D721Med (cell line): ENCODE measurements at places on chromosomes 12 and 14.
A peak's percentile ranks its signal among the peaks of the same experiment; 100 is the strongest.

- no peak for DNase-seq
These were observed 103.0 kb upstream of the NTF3 start for GRCh38 chr12:5328669-5329517.

DNA sequence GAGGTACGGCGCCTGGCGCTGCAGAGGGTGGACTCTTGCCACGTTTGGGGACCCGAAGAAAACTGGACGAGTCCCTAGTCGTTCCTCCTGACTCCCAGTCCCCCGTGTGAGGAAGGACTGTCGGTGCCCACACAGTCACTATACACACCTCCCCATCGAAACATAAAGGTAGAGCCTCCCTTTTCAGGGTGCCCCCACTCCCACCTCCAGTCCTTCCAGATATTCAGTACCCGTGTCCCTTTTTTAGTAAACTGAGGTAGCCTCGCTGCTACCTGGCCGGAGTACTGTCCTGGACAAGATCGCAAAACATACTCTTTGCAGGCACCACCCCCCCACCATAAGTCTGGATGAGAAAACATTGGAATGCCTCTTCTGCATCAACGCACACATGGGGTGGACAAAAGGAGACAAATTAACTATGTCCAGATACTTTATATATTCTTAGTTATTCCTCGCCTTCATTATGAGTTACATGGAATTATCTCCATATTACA is 610 bp upstream of the KMT2D start:
- no peak for DNase-seq

DNA sequence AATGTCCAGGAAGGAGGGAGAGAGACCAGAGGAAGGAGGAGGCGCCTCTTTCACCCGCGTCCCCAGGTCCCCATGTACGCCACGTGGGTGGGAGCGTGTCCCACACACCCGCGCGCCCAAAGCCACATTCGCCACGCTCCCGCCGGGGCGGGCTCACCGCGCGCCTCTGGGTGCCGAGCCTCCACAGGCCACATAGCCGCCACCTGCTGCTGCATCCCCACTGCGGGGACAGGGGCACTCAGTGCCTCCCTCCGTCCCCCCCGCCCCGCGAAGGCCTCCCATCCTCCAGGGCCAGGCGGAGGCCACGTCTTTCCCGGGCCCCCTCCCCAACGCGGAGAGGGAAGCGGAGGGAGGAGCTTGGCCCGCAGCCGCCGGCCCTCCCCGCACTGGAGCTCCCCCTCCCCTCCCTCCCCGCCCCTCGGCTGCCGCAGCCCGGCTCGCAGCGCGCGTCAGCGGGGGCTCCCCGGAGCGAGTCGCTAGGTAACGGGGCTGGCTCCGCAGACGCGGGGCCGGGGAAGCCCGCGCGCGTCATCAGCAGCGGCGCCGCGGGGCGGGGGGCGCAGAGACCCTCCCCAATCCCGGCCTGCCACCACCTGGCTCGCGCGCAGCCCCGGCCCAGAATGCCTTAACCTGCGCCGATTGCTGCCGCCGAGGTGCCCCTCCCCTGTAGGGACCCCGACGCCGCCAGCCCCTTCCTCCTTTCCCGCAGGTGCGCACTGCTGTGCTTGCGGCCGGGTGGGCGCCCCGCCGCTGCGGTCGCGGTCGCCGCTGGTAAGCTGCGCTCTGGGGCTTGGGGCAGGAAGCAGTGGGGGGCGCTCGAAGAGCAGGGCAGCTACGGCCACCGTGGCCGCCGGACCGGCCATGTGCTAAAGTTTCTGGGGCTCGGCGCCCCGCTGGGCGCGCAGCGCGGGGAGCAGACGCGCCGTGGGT is 536 bp upstream of the TUNAR start:
- peak; percentile 48 for DNase-seq

DNA sequence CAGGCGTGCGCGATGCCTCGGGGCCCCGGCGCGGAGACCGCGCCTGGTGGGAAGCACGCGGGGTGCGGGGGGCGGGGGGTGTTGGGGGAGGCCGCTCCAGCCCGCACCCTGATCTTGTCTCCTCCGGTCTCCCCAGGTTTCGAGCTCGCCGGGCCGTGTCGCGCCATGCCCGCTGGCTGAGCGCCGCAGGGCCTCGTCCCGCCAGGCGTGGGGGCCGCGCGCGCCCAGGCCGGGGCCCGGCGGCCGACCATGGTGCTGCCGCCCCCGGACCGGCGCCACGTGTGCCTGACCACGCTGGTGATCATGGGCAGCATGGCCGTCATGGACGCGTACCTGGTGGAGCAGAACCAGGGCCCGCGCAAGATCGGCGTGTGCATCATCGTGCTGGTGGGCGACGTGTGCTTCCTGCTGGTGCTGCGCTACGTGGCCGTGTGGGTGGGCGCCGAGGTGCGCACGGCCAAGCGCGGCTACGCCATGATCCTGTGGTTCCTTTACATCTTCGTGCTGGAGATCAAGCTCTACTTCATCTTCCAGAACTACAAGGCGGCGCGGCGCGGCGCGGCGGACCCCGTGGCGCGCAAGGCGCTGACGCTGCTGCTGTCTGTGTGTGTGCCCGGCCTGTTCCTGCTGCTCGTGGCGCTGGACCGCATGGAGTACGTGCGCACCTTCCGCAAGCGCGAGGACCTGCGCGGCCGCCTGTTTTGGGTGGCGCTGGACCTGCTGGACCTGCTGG is 2.4 kb downstream of the TMEM121 start:
- no peak for DNase-seq

GRCh38 chr12:67434671-67435370 is 165.7 kb downstream of the CAND1 start:
- no peak for DNase-seq

GRCh38 chr14:104087981-104088850 is 2.7 kb downstream of the ASPG start:
- no peak for DNase-seq

GRCh38 chr12:26627335-26627734 is 205.7 kb downstream of the ITPR2 start:
- no peak for DNase-seq

GRCh38 chr14:77026166-77026929 is 2.2 kb downstream of the IRF2BPL start:
- DNase-seq, result no peak

- no peak for DNase-seq
These were observed 43.3 kb upstream of the NT5DC3 start for GRCh38 chr12:103884316-103884715.

DNA sequence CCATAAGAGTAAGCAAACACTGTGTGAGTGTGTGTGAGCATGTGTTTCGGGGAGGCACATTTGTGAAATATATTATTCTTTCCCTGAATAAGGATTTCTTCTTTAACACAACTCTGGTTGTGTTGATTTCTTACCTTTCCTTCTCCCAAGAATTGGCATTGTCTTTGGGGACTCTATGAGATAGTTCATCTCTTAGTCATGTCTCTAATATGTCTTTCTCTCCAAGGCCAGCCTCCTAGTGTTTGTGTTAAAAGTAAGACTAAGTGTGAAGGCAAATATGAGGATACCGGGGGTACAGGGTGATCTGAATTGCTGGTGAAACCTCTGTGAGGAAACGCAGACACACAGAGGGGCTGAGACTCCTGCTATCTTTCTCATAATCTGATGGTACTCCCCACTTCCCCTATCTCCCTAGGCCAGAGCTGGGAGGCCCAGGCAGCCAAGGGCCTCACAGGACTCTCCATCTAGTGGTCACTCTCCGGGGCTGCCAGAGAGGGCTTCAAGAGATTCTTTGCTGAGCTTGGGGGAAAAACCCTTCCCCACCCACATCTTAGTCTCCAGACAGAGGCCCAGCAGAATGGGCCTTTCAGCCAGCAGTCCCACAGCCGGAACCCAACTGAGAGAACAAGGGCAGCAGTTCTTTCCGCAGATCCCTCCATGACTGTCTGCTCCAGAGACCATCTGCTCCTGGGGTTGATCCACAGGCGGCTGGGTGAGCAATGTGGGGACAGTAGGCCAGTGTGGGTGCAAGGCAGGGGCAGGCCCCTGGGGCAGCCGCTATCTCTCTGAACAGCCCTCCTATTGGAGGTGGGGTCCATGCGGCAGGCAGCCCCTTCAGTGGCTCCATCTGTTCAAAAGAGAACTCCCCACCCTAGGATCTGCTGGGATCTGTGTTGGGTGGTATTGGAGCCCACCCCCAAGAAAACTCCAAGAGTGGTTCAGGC is 5.8 kb upstream of the HOXC12 start:
- no peak for DNase-seq

- no peak for DNase-seq
These were observed 396.9 kb upstream of the TMTC1 start for GRCh38 chr12:30180602-30181001.

GRCh38 chr14:66649498-66649897 is 141.6 kb downstream of the GPHN start:
- DNase-seq, result no peak

DNA sequence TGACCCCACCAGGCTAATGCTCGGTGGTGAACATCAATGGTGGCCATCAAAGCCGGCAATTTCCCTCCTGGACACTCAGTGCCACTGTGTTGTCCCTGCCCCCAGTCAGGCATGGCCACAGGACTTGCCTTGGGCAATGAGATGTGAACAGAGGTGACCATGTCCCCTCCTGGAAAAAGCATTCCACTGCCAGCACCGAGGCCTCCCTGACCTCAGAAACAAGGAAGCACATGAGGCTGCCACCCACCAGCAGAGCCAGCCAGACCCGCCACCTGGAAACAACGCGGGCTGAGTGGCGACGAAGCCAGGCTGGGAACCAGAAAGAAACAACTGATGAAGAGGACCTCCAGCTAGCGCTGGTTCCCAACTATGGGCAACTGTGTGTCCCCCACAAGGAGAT is 31.8 kb downstream of the ITPK1 start:
- no peak for DNase-seq

- no peak for DNase-seq
These were observed 8.2 kb upstream of the CCDC85C start for GRCh38 chr14:99612071-99612737.

GRCh38 chr12:115946867-115947695 is 330.4 kb downstream of the MED13L start:
- no peak for DNase-seq

GRCh38 chr14:103068351-103069073 is 11.2 kb upstream of the CDC42BPB start:
- DNase-seq, result no peak

GRCh38 chr12:58593557-58594304 is 326.6 kb downstream of the LRIG3 start:
- DNase-seq, result no peak

- no peak for DNase-seq
These were observed 17.2 kb downstream of the DPF3 start for GRCh38 chr14:72876710-72877063.

DNA sequence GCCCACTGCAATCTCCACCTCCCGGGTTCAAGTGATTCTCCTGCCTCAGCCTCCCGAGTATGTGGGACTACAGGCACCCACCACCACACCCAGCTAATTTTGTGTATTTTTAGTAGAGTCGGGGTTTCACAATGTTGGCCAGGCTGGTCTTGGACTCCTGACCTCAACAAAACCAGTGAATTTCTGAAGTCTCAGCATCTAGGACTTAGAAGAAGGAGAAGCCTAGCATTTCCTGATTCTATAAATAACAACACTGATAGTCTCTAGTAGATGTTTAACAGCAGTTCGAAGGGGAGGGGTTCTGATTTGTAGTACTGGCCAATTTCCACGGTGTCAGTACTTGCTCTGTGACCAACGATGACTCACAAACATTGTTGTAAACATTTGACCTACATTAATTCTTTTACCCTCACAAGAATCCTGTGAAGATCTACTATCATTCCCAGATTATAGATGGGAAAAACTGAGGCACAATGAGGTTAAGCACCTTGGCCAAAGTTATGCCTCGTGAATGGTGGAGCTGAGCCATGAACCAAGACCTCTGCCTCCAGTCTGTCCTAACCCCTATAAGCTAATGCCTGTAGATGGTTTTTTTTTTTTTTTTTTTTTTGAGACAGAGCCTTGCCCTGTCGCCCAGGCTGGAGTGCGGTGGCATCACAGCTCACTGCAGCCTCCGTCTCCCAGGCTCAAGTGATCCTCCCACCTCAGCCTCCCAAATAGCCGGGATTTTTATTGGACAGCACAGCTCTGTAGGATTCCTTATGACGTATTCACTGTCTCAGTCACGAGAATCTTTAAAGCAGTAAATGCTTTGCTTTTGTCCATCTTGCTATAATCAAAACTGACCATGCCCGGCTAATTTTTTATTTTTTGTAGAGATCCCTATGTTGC is 5.2 kb downstream of the P2RX4 start:
- DNase-seq, result no peak

GRCh38 chr14:55102141-55102621 is 26.9 kb upstream of the LGALS3 start:
- no peak for DNase-seq

DNA sequence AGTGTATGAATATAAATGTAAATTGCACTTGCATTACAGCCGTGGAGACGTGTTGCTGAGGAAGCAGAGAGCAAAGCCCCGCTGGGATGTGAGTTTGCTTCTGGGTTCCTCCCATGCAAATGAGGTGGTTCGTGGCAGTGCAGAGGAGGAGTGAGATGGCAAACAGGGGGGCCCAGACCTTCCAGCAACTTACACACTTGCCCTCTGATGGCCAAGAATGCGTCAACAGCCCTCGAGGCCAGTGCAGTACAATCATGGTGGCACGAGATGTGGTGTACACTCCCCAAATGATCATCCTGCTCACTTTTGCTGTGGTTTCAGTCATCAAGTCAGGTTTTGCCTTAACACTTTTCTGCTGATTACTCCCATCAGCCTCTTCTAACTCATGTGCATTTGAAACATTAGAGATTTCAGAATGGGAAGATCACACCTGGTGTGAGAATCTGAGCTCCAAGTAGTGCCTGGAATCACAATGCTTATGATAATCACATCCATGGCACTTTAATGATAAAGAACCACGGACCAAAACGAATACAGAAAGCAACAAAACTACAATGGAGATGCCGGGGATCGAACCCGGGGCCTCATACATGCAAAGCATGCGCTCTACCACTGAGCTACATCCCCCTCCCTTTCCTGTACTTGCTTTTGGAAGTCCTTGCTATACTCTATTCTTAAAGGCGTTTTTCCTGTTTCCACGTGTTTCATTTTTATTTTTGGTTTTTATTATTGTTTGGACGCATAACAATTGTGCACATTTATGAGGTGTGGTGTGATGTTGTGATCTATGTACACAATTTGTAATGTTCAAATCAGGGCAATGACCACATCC is 7.0 kb upstream of the UBC start:
- DNase-seq, result no peak

- no peak for DNase-seq
These were observed 61.6 kb downstream of the EML1 start for GRCh38 chr14:99854831-99855230.

DNA sequence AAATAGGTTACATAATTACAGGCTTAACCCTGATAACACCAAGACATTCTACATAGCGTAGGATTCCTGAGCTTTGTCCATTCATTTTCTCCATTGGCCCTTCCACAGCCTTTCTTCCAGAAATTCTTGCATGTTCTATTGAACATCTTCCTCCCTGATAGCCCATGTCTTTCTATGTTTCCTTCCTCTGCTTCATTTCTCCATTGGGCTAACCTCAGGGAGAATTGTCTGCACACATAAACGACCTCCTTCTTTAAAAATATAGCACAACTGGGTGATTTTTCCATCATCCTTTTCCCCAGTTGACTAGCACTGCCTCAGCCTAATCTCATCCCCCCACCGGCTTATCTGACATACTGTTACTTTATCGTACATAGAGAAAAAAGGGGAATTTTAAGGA is 11.2 kb downstream of the DIO2 start:
- DNase-seq, result no peak
